ENCODE measurements at places on chromosomes 2 and 18.

- DNase-seq: no peak
These were observed 828.4 kb upstream of the VRK2 start for GRCh38 chr2:57218206-57218605.

GRCh38 chr2:134482766-134483340 is 229.0 kb downstream of the MGAT5 start:
- DNase-seq: no peak

- DNase-seq: no peak
These were observed 16.5 kb upstream of the ALPK2 start for GRCh38 chr18:58645398-58645797.

DNA sequence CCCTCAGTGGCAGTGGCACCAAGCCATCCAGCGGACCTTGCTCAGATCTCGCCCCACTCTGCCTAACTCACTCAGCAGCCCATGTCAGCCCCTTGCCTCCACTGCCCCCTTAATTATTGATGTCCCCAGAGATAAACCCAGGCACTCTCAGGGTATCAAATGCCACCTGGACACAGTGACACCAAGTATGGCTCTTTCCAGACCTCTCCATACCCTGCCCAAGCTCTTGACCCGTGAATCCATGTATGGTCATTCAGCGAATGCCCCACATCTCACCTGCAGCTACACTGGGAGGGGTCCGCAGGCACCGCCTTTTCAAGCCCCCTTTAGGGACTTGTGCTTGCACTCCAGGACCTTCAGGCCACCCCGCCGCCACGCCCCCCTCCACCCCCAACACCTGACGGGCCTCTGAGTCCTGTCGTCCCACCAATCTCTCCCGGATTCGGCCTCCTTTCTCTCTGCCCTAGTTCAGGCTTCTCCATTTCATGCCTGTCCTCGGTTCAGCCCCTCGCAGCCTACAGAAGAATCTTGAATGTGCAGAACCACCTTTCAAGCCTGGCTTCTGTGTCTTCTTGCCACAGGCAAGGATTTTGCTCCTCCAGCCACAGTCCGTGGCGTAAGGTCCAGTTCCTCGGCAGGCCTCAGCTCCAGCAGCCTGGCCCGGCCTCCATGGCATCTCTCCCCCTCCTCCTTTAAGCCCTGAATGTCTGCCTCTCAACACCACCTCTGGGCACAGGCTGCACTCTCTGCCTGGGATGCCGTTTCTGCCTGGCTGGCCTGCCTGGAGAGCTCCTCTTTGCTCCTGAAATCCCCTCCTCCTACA is 54.1 kb upstream of the ODC1 start:
- no peak for DNase-seq

DNA sequence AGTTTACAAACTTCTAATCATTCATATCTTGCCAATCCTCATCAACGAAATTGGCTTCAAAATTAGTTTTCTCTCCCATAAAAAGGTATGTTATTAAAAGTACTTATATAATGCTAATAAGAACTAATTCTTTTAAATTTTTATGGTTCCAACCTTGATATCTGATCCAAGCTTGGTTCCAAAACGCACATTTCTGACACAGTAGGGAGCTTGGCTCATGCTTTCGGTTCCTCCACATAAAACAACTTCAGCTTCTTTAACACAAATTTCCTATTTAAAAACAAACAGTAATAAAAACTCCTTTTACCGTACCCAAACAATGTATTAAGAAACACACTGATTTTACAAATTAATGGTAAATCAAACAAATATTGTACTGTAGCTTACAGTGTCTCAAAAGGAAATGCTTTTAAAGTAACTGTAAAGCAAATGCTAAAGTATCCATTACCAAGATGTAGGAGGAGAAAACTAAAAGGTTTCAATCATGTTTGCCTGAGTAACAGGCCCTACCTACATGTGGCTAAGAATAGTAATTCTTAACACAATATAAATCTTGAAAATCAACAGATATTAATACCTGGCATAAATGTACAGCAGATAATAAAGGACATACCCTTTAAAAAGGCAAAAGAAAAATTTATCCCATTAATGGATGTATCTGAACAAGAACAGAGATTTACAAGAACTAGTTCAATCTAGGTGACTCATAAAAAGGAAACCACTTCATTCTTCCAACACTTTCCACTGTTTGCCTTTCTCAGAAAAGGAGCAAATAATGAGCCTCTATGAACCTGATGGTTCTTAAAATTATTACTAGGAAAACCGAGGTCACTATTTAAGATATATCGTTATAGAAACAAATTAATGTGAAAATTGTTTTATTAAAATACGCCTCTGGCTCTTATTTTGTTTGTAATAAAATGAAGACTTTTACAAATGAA is 17.5 kb downstream of the ACAA2 start:
- DNase-seq: no peak

DNA sequence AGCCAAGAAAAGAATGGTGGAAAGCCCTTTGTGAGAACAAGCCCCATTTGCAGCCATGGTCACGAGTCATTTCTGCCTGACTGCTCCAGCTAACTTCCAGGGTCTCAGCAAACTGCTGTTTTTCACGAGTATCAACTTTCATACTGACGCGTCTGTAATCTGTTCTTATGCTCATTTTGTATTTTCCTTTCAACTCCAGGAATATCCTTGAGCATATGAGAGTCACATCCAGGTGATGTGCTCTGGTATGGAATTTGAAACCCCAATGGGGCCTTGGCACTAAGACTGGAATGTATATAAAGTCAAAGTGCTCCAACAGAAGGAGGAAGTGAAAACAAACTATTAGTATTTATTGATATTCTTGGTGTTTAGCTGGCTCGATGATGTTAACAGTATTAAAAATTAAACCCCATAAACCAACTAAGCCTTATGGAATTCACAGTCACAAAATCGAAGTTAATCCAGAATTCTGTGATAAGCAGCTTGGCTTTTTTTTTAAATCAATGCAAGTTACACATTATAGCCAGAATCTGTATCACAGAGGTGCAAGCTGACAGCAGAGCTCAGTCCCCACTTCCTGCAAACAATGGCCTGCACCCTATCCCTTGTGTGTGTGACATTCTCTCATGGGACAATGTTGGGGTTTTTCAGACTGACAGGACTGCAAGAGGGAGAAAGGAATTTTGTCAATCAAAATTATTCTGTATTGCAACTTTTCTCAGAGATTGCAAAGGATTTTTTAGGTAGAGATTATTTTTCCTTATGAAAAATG is 26.1 kb downstream of the SLC14A1 start:
- no peak for DNase-seq

DNA sequence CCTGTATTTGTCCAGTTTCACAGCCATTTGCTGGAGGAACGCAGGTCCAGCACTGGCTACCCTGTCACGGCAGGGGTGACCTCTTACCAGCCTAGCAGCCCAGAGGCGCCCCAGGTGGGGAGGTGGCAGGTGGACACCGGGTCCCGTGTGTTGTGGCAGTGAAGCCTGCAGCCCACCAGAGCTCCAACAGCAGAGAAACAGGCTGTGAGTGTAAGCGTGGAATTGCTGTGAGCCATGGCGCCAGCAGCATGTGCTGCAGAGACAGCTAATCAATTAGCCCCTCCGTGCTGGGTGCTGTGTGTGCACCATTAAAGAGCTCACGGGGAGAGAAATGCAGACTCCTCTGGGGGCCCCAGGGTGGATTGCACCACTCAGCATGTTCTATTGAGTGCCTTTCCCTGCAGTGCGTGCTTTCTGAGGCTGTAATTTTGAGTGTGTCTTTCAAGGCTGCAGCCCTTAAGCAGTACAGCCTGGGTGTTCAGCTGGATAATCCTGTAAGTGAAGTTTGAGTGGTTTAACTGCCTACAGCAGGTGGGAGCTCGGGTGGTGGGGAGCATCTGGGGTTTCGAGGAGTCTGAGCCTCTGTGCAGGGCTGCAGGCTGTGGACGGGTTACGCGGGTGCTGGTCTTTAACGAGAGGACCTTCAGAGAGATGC is 15.9 kb downstream of the RTP5 start:
- DNase-seq: no peak

Measured in NCI-H748 treated with DMSO at 0.1 percent for 48 hours (cell line).